ENCODE measurements at places on chromosomes 5 and 9.
A peak's percentile ranks its signal among the peaks of the same experiment; 100 is the strongest.

DNA sequence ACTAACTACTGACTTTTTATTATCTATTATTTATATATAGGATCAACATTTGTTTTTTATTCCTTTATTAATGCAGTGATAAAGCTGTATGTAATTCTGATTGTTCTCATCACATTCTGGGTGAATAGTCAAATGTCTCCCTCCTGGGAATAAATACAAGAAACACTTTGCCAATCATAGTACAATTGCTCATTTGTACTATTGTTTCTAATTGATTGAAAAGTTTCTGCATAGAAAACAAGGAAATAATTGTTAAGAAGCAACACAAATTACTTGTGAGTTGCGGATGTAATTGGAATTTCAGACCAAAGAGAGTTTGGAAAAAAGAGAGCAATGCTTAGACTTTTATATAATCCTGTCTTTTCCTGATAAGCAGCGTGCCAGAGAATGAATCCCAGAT lies 1013.9 kb downstream of the EFNA5 start:
- no peak for DNase-seq

GRCh38 chr9:95874989-95875304 lies 544 bp upstream of the ERCC6L2 start:
- DNase-seq: peak; percentile 11

DNA sequence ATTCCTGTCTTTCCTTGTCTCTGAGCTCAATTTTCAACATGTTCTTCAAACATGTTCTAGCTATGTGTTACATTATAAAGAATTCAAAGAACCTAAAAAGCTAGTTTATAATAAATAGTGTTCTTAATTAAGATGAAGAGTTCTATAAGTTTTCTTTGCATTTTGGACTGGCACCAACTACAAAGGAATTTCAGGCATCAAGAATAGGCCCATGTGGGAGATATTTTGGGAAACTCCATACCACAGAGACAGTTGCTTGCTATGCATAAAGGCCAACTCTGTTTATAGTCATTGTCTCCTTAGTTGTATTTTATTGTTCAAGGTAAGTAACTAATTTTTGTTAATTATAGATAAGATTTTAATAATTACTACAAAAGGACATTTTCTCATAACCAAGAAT lies 4.5 kb downstream of the SLF1 start:
- no peak for DNase-seq

DNA sequence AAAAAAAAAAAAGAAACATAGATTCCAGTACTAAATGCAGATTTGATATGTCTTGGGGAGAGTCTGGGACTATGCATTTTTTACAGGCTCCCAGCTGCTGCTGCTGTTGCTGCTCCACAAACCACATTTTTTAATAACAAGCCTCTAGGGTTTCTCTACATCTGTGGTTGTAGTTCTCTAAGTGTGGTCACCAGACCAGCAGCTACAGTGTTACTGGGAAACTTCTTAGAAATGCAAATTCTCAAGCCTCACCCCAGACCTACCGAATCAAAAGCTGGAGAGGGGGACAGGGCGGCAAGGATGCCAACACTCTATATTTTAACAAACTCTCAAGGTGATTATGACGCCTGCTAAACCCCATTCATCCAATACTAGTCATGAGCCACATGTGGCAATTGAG lies 293.4 kb upstream of the PTGER4 start:
- DNase-seq: no peak

- peak; percentile 77 for DNase-seq
These were observed 30.6 kb upstream of the SMU1 start for GRCh38 chr9:33106827-33107621.

- no peak for DNase-seq
These were observed 287.7 kb downstream of the ACTL7B start for GRCh38 chr9:108568093-108568492.

DNA sequence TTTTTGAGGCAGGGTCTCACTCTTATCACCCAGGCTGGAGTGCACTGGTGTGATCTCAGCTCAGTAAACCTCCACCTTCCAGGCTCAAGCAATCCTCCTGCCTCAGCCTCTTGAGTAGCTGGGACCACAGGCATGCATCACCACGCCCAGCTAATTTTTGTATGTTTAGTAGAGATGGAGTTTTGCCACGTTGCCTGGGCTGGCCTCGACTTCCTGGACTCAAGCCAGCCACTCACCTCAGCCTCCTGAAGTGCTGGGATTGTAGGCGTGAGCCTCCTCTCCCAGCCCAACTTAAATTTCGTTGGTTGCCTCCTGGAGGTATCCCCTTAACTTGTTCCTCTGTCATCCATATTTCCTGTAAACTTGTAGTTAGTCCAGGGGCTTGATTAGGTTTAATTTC lies 47.2 kb downstream of the RAB24 start:
- DNase-seq: no peak

GRCh38 chr5:151772846-151773561 lies 1.2 kb downstream of the G3BP1 start:
- DNase-seq: no peak

DNA sequence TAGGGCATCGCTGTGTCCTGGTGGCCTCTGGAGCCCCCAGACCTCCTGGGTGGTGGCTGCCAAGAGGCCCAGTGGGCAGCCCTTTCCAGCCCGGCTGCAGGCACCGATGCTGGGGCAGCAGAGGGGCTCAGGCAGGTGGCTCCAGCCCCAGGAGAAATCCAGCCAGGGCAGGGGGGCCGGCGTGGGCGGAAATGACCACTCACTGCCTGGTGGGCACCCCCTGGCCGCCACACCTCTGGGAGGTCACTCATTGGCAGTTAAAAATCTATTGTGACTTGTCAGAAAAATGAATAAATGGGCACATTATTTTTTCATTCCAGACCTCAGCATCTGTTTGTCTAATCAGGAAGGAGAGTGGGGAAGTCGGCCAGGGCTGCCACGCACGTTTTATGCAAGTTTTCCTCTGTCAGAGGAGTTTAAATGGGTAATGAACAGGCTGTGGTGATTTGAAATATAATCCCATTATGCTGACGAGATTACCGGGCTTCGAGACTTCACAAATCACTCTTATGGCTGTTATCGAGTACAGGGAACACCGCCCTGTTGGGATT lies 171.9 kb downstream of the GAPVD1 start:
- no peak for DNase-seq

DNA sequence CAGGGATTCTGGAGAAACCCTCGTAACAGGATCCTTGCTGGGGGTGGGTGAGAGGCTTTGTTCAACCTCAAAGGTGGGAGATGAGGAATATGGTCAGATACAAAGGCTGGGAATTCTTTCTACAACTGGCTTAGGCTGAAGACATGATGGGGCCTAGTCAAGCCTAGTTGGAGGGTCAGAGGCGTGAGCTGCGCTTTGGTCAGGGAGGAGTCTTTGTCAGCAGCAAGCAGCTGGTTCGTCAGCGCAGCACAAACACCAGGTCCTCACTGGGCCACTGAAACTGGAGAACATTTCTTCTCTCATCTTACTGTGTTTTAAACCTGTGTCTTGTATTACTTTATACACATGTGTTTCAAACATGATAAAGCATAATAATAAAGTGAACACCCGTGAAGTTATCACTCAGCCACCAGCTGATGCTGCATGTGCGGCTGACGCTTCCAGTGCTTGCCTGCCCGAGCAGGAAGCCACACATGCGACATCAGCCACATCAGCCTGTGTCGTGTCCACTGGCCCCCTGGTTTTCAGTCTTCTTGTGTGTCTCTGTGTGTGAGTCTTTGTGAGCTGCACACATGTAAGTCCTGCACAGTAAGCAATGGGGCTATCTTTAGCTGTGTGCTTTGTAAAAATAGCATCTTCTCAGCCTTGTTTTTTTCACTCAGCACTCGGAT lies 81.5 kb downstream of the WNK2 start:
- DNase-seq: peak; percentile 45

GRCh38 chr9:106657926-106658325 lies 205.0 kb upstream of the ZNF462 start:
- DNase-seq: no peak

DNA sequence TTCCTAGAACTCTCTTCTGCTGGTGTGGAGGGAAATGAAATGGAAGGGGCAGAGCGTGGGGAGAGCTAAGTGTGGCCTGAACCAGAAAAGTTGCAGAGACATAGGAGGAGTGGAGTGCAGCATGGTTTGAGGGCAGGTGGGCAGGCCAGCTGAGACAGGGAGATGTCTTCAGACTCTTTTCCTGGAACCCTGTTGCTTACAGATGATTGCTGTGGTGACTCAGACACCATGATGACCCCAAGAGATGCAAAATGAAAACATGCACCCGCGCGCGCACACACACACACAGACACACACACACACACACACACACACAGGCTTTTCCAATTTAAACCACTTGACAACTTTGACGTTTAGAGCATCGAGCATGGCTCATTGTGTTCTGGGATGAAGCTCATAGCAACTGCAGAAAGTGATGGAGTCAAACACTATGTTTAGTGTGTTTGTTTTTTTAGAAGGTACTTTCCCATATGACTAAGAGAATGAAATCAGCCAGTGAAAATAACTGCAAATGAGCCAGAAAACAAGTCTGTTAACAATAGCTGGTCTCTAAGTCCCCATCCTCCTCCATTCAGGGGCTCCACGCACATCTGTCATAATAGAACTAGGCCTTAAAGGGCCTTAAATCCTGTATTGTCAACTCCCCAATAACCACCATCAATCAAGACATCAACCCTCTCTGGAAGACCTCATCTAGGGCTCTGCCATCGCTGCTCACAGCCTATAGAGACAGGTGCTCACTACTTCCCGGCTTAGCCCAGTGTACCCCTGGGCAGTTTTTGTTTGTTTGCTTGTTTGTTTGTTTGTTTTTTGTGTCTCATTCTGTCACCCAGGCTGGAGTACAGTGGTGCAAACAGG lies 9.6 kb downstream of the TMOD1 start:
- DNase-seq: peak; percentile 63

DNA sequence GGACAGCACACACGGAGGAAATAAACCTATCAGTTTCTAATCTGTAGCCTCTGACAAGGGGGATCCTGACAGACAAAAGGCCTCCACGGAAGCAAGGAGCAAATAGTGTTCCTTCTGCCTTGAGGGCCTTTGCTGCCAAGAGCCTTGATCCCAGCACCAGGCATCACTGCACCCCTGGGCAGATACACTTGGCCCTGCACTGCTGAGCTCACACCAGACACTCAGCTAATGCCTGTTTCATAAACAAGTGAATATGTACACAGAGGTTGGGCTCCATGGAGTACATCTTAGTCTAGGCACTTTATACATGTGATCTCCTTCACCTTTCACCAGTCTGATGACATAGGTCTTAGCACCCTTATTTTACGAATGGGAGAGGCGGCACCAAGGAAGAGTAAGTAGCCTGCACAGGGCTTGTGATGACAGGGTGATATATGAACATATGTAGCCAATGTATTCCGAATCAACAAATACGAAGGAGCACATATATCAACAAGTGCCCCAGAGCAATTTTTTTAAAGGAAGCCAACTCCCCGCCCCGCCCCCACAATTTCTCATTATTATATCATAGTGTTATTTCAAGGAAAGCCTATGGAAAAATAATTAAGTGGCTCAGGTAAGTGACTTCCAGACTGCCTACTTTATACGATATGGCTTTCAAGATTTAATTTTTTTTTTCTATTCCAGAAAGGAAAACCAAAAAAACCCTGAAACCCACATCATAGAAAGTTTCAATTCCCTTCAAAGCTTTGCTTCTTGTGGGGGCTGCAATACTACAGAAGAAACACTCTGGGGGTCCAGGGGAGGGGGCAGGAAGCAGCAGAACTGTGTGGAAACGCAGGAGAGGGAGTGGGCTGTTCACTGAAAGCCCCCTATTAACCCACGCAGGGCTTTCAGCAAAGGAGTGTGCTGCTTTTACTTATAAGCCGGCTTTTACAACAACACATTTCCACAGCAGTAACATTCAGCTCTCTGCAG lies 32.0 kb downstream of the CDC14B start:
- DNase-seq: no peak

DNA sequence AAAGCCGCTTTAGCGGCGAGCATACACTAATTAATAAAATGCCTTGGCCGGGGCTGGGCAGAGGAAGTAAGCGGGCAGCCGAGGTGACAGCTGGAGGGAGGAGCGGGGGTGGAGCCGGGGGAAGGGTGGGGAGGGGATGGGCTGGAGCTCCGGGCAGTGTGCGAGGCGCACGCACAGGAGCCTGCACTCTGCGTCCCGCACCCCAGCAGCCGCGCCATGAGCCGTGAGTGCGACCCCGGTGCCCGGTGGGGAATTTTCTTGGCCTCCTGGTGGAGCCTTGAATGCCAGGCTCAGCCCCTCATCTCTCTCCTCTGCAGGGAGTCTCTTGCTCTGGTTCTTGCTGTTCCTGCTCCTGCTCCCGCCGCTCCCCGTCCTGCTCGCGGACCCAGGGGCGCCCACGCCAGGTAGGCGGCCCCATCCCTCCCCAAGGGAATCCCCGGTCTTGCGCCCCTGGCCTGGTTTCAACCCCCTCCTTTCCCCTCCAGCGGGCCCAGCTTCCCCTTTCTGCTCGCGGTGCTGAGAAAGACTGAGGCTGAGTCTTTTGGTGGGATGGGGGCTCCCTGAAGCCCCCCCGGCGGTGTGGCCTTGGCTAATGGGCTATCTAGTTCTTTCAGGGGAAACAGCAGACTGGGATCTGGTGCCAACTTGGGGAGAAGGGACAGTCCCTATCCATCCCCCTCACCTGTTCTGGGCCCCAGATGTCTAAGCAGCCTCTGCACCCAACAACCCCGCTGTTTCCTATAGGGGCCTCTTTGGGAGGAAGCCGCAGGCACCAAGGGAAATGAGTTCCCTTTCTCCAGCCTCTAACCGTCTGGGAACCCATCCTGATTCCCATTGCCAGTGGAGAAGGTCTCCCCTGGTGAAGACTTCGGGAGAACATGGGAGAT lies at the start of gene PTGS1:
PTGS1 (plus strand) TSS at position 156 of the 887 bp plus-strand sequence; CDS start at position 217, 61 bp downstream.
- DNase-seq: no peak

DNA sequence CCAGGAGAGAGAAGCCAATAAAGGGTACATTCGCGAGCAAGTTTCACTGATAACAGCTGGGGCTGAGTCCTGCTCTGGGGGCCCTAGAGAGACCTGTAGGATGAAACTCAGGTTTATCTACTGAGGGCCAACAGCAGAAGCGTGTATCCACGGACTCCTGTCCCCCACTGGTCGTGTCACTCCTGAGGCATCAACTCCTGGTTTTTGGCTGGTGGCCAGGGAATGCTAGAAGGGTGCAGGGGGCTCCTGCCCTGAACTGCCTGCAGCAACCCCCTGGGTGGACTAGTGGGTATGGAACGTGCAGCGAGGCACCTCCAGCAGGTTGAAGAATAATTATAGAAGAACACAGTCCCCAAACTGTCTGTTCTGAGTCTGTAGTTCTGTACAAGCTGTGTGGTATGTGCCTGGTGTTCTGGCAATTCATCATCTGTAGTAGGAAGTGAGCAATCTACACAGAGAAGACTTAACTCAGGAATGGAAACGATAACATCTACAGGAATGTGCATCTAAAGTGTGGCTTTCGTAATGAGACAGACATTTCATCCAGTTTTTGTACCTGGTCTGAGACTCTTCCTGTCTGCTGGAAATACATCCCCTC lies 64.5 kb upstream of the GNA14 start:
- DNase-seq: no peak
